AG04449 (cell line): ENCODE measurements at places on chromosomes 1 and 21.

DNA sequence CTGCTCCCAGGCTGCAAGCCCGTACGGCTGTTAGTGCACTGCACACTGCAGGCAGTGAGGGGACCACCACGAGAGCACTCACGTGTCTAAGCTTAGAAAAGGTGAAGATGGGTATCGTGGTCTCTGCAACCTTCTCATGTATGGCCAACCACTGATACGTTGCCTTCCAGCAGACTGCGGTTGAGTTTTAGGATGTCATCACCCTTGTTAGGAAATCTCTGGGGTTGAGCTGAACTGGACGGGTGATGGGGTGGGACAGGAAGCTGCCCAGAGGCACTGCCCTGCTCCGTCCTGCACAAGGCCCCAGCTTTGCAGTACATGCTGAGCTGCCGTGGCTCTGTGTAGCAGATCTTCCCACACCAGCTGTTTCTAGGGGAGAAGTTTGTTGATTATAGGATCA lies 43.3 kb downstream of the FAAP20 start:
- no peak for DNase-seq

GRCh38 chr1:205604059-205604458 lies 27.8 kb downstream of the ELK4 start:
- DNase-seq: no peak

DNA sequence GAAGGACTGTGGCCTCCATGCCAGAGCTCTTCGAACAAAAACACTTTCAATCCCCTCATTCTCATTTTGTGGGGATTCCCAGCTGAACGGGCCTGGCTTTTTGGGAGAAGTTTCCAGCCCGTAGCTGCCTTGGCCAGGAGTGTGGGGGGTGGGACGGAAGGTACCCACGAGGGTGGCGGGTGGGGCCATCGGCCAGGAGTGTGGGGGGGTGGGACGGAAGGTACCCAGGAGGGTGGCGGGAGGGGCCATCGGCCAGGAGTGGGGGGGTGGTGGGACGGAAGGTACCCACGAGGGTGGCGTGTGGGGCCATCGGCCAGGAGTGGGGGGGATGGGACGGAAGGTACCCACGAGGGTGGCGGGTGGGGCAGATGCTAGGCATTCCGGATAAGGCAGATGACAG lies 71.7 kb upstream of the ZBTB18 start:
- DNase-seq: no peak

- no peak for DNase-seq
Observed at GRCh38 chr1:183982172-183982963, 55.2 kb downstream of the COLGALT2 start.

DNA sequence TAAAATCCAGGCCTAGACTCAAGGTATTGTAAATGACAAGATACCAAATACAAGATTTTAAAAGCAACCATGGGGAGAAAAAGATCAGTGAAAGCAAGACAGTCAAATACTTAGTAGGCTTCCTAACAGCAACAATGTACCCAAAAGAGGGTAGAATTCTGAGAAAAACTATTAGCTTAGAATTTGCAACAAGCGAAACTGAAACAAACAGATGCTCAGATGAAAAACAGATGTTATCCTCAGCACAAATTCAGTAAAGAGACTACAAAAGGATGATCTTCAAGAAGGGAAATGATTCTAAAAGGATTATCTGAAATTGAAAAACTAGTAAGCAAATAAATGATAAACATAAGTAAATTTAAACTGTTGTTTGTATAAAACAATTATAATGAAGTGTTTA lies 40.0 kb downstream of the PDC start:
- DNase-seq: no peak

DNA sequence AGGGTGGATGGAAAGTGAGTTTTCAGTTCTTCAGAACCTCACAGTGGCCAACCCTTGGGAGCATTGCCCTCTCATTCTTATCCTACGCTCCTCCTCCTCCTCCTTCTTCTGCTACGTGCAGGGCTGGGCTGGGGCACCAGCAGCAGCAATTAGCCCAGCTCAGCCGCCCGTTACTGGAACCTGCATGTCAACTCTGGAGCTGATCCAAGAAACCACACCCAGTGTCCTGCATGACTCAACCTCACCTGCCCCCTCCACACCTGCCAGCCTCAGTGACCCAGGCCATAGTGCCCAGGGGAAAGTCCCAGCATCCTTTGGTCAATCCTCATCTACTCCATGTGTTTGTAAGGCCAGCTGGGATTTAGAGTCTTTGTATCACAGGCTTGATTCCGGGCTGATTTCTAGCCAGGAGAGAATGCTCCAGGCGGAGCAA lies 12.6 kb downstream of the ELF3 start:
- no peak for DNase-seq

GRCh38 chr1:153534226-153534924 lies 1.4 kb downstream of the S100A6 start:
- no peak for DNase-seq

DNA sequence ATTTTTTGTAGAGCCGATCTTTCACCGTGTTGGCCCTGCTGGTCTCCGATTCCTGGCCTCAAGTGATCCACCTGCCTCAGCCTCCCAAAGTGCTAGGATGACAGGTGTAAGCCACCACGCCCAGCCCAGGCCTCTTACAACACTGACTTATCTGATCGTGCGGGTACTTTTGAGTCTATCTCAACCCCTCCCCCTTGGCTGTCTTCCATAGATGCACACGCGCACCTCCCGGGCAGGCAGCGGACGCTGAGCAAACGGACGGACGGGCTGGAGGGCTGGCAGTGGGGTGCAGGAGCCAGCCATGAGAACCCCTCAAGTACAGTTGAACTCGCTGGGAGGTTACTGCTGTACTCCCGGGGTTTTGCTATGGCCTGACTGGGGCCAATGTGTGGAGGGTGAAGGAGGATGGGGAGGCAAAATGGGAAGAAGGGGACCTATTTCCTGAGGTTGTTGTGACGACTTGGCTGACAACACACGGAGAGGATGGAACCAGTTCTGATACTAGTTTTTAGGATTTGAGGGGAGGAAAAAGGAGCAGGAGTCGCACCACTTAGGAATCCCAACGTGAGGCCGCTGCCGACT lies 959 bp downstream of the CD58 start:
- DNase-seq: no peak

GRCh38 chr1:41434748-41435449 lies 49.6 kb downstream of the EDN2 start:
- DNase-seq: no peak

DNA sequence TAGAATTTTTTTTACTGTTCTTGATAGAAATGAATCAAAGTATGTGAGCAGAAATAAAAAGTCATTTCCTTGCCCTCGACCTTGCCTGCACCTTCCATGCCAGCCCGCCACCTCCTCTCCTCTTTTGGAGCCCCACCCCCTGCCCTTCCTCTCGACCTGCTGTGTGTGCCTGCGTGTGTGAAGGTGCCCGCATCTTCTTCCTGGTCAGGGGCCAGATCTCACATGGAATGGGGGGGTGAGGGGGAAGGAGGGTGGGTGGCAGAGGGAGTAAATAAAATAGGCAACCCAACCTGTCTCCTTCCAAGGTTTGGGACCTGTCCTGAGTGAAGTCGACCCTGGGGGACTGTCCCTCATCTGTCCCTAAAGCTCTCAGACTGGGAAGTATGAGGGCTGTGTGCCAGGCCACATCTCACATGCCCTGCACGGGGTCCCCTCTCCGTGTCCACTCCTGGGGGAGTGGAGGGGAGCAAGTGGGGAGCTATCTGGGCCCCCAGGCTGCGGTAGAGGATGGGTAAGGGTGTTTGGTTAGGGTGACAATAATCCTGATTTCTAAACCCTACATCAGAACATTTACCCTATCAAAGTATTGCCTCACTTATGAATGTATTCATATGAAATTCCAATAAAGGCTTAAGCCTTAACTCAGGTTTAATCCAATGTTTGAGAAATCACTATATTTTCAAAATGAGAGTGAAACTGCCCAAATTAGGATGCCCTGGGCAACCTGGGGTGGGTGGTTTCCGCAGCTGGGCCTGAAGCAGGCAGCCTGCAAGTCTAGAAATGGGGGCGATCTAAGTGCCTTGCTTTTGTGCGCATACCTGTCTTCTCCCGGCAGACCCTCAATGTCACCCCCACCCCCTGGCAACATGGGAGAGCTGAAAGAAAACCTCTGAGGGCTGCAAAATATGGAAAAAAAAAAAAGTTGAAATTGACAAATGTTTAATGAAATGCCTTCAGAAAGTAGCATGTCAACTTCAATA lies 15.4 kb downstream of the AMPD2 start:
- no peak for DNase-seq

- DNase-seq: no peak
Observed at GRCh38 chr1:6423321-6423999, 1.1 kb upstream of the ESPN start.

DNA sequence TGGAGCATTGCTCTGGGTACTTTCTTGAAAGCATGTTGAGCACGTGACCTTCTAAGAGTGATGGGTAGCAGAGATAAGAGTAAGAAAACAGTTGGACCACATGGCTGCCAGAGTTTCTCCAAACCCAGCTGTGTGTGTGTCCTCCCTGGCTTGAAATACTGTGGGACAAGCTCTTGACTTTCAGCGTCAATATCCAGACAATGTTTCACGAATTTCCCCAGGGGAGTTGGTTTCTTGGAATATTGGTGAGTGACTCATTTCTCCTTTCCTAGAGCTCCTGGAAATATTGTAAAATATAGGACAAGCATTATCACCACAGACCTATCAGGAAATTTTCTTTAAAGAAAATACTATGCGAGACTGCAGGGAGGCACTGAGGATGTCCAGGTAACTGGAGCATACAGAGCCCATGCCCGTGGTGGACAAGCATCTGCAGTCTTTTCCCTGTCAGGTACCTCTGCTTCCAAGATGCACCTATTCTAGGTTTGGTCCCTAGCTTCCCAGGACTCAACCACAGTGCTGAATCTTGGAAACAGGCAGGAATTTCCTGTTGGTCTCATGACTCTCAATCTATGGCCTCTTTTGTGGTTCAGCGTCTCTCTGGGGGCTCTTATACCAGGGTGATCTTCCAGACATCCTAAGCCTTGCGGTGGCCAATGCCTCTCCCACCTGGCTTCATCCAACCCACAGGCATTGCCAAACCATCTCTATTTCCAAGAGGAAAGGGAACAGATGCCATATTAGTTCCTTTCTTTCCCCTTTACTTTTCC lies 67.4 kb downstream of the KCNJ6 start:
- no peak for DNase-seq
